ENCODE measurements at places on chromosomes 7 and 10.

- no peak for DNase-seq
Measured at GRCh38 chr10:69952821-69953221, 99.8 kb upstream of the MACROH2A2 start.

- no peak for DNase-seq
Measured at GRCh38 chr10:30114881-30115625, 55.7 kb upstream of the JCAD start.

DNA sequence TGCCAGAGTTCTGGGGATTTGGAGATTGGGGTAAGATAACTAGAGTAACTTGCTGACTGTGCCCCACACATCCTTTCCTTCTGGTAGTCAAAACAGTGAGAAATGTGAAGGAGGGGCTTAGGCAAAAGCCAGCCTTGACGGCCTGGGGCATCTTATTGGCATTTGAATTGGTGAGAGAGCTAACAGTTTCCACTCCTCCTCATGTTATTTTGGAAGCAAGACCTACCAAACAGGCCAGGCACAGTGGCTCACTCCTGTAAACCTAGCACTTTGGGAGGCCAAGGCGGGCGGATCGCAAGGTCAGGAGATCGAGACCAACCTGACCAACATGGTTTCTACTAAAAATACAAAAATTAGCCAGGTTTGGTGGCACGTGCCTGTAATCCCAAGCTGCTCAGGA lies 596.6 kb downstream of the GRM8 start:
- DNase-seq = no peak

DNA sequence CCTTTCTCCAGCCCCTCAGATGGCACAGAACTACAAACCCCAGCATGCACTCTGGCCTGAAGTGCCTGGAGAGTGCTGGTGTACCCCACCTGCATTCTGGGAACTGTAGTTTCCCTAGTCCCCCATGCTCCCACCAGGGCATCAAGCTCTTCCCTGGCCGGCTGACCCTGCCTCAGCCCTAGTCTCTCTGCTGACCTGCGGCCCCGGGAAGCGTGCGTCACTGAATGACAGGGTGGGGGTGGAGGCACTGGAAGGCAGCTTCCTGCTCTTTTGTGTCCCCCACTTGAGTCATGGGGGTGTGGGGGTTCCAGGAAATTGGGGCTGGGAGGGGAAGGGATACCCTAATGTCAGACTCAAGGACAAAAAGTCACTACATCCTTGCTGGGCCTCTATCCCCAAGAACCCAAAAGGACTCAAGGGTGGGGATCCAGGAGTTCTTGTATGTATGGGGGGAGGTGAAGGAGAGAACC lies 2.1 kb downstream of the NOS3 start:
- no peak for DNase-seq

- no peak for DNase-seq
Measured at GRCh38 chr7:35758421-35758820, 42.4 kb upstream of the SEPTIN7 start.

GRCh38 chr7:36484265-36484664 lies 94.6 kb downstream of the ANLN start:
- no peak for DNase-seq

DNA sequence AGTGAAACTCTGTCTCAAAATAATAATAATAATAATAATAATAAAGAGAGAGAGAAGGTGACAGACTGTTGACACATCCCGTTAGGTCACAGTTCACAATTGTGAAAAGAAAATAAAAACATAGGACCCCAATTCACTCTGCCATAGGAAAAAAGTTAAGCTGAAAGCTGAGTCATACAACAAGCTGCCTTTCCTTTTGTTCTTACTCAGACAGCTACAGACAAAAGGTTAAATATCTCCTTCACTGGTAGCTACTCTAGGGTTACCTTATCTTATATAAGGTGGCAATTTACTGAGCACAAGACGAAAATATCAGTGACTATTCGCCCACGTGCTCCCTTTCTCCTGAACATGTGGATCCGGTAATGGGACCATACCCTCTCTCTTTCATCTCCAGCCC lies 17.5 kb downstream of the TUBAL3 start:
- no peak for DNase-seq

- no peak for DNase-seq
Measured at GRCh38 chr7:75565132-75565837, 73.2 kb downstream of the SPDYE5 start.

- DNase-seq = no peak
Measured at GRCh38 chr7:68744036-68744435, 854.2 kb upstream of the AUTS2 start.

GRCh38 chr10:6120691-6121090 lies 31.9 kb downstream of the RBM17 start:
- no peak for DNase-seq

DNA sequence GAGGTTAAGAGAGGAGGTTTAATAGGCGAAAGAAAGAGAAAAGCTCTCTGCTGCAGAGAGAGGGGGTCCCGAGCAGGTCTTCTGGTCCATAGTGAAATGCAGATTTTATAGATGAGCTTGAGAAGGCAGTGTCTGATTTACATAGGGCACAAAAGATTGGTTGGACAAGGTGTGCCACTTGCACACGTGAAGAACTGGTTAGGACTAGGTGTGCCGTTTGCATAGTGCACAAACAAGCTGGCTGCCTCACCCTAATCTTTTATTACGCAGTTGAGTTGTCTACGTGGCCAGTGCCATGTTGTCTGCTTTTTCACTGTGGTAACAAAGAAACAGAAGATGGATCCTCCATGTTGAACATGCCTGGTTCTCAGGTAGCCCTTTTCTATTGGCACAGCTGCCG lies 82.6 kb downstream of the AMPH start:
- no peak for DNase-seq

DNA sequence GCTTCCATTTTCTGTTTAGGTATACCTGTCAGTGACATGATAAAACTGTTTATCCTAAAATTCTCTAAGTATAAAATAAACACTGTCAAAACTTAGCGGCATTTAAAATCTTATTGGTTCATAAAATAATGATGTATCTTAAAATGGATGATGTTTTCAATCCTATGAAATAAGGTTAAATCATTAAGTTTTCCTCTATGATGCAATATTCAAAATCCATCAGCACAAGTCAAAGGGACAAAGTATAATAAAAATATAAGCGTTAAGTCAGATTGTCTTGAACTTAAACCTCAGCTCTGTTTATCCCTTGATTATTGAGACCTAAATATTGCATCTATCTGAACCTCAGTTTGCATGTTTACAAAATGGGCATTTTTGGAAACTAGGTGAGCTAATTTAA lies 46.6 kb upstream of the NCAPG2 start:
- DNase-seq = no peak

- no peak for DNase-seq
Measured at GRCh38 chr7:120877701-120878100, 19.8 kb upstream of the TSPAN12 start.

GRCh38 chr10:27490807-27491206 lies 13.3 kb upstream of the RAB18 start:
- DNase-seq = no peak

- no peak for DNase-seq
Measured at GRCh38 chr7:106957766-106958165, 86.7 kb upstream of the PRKAR2B start.

DNA sequence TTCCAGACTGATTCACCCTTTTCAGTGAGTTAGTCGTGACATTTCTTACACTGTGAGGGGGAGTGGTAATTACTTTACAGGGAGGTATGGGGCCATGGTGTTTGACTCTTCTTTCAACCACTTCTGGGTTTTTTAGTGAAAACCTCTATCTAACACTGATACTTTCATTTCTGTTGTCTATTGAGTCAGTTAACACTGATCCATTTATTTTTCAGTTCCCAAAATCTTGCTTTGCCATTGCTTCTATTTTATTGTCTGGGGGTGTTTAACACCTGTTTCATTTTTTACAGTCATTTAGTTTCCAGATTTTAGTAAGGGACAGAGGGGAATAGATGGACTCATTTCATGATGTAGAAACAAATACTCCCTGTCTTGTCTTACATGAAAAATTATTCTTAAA lies 61.5 kb downstream of the HELLS start:
- DNase-seq = no peak

DNA sequence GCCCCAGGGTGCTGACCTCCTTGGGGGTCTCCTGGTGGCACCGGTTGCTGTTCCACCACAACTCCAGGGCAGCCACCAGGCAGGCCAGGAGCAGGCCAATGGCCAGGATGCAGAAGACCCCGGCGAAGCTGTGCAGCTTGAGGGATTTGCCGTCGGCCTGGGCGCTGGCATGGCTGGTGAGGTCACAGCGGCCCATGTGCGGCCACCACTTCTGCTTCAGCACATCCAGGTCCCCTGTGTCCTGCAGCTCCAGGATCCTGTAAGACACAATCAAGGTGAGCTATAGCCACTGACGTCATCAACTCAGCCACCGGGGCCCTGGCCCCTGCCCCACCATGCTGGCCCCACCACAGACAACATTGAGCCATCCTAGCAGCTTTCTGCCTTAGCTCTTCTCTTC lies 753.2 kb downstream of the GRID1 start:
- no peak for DNase-seq

- no peak for DNase-seq
Measured at GRCh38 chr10:88428442-88428841, 154.7 kb downstream of the RNLS start.

GRCh38 chr7:140232957-140233917 lies 56.5 kb upstream of the KDM7A start:
- no peak for DNase-seq

DNA sequence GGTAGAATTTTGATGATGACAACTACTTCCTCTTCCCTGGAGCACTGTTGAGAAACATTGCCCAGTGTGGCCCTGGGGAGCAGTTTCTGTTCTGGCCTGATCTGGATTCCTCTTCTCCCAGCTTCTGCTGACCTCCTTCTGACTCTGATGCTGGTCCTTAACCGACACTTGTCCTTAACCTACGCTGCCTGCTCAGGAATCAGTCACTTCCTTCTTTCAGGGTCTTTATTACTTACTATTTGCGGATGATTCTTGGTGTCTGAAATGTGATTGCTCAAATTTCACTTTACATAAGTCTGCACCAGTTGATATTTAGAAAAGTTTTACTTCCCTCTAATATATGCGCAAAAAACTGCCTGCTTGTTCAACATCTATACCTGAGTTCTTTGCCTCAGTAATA lies 164.1 kb downstream of the PTEN start:
- DNase-seq = peak; percentile 29

DNA sequence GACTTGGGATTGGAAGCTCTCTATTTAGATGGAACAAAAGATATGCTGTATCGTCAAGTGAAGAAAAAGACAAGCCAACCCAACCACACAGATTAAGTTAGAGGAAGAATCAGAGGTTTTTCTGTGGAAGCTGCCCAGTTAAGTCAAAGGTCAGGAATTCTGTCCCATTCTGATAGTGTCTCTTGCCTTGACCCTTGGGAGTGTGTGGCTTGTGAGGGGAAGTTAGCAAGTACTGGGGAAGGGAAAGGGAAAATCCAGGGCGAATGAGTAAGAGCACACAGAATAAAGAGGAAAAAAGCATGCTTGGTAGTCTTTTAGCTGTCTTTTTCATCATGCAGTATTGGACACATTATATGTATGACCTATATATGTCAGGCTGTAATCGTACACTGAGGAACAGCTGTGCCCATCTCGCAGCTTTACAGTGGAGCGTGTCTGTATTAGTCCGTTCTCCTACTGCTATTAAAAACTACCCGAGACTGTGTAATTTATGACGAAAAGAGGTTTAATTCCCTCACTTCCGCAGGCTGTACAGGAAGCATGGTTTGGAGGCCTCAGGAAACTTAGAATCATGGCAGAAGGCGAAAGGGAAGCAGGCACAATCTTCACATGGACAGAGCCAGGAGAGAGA lies 197.2 kb downstream of the GALNT17 start:
- no peak for DNase-seq

DNA sequence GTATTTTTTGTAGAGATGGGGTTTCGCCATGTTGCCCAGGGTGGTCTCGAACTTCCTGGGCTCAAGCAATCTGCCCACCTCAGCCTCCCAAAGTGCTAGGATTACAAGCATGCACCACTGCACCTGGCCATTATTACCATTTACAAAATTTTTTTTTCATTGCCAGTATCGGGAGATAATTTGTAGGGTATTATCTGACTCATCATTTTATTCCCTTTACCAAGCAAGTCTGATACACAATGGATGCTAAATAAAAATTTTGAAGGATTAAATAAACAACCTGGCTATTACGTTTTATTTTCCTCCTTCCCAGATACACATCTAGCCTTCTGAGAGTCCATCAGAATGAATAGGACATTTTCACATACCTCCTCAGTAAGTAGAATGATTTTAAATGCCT lies 38.1 kb upstream of the CPN1 start:
- DNase-seq = no peak

- peak; percentile 49 for DNase-seq
Measured at GRCh38 chr7:43513251-43513650, 69.7 kb upstream of the STK17A start.

DNA sequence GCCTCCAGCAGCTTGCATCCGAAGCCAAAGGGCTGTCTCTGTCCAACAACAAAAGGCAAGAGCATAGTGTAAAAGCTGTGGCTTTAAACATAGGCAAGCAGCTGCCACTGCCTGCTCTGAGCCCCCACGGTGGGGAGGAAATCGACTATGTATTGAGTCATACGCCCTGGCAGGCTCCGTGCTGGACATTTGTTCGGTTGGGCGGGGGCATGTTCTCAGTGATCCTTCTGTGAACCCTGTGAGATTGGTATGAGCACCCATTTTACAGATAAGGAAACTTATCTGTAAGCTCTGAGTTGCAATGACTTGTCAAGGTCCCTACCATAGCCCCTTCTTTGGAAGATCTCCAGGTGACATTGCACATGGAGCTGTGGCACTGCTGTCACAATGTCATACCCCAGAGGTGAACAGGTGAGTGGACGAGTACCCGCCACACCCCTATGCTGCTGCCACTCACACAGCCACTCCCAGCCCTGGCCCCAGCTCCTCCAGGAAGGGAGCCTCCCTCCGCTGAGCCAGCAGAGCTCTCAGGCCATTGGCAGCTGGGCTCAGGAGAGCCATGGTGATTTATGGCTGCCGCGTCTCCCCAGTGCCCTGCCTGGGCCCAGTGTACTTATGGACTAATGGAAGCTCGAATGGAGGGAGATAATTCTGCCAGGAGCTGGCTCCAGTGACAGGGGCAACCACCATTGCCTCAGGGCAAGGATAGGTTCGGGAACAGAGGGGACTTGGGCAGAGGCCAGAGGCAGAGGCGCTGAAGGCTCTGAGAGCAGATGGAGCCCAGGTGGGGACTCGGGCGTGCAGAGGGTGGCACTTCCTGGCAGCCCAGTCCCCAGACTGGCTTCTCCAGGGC lies 43.7 kb downstream of the UNC5B start:
- no peak for DNase-seq

GRCh38 chr10:76301211-76301610 lies 869.8 kb downstream of the LRMDA start:
- DNase-seq = no peak

DNA sequence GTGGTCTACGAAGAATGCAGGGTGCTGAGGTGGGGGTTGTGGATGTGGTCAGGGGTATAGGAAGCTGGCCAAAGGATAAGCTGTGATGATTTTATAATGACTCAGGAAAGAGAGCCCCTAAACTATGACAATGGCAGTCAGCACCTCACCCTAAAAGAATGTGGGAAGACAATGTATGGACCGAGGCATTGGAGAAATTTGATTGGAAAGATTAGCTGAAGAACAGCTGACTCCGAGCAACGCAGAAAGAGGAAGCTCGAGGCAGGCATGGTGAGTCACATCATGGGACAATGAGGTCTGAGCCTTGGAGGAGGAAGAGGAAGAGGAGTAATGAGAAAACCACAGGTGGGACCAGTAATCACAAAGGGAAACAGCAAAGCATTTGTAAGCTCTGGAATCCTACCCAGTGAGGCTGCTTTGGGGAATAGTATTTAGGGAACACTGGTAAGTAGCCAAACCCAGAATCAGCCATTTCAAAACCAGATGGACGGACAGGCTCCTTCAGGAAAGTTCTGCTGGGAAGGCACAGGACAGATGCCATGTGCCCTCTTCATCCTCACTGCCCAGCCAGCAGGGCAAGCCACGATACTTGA lies 295.4 kb downstream of the PRPF18 start:
- DNase-seq = peak; percentile 40

- no peak for DNase-seq
Measured at GRCh38 chr7:142030294-142030693, 34.6 kb downstream of the MGAM start.

Data from head of caudate nucleus (tissue), 42 donors.